ENCODE measurements at places on chromosomes 6 and 20.
A peak's percentile ranks its signal among the peaks of the same experiment; 100 is the strongest.

- DNase-seq = no peak
These were observed 48.8 kb downstream of the PRL start for GRCh38 chr6:22247916-22248482.

DNA sequence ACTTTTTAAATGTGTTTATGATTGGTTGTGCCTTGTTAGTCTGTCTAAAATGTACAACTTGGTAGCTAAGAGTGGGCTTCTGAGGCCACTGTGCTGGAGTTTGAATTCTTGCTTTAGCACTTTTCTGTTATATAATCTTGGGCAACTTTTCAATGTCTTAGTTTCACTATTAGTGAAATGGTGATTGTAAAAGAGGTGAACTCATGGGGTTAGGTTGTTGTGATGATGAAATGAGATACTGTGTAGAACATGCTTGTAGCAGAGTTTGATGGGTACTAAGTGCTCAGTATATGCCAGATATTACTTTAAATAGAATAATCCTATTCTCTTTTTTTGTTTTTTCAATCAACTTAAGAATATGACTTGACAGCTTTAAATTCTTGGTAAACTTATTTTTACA is 624.7 kb downstream of the CD109 start:
- no peak for DNase-seq

GRCh38 chr6:37232430-37233017 is 25.0 kb upstream of the TBC1D22B start:
- no peak for DNase-seq

- no peak for DNase-seq
These were observed 62.0 kb downstream of the PPP1R14C start for GRCh38 chr6:150204705-150205472.

DNA sequence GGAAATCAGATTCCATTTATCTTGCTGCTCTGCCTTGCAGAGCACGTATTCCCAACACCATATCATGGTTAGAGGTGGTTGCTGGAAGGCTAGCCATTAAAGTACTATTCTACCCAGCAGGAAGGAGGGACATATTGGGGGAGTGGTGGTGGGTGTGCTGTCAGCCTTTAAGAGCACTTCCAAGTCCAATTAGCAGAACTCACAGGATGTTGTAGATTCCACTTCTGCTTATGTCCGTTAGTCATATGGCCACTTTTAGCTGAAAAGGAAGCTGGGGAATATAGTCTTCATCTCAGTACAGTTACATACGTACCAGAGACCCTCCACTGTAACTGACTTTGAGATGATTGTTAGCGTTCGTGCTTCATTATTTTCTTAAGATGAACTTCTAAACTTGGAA is 94.4 kb downstream of the SAMD3 start:
- no peak for DNase-seq

DNA sequence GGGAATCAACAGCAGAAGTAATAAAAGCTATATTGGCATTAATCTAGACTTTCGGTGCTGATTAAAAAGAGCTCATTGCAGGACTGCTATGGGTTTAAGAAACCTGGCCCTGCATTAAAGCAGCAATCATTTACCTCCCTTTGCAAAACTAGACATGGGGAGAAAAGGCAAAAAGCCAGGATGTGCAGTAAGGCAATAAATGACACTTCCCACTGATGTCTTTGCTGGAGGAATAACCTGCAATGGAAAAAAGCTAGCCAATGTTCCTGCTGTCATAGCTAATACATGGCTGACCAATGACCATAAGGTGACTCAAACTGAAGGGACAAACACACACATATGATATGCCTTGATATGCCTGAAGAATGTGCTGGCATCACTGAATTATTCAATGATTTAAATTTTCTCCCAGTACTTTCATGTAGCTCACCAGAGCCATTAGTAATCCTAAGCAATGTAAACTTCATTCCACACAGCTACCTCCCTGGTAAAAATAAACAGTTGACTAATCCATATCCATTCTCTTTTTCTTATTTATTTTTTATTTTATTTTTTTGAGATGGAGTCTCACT is 8.7 kb downstream of the DNAAF9 start:
- peak; percentile 63 for DNase-seq

GRCh38 chr6:72403413-72403812 is 218.5 kb upstream of the KCNQ5 start:
- DNase-seq = no peak

- no peak for DNase-seq
These were observed 32.8 kb upstream of the SMIM8 start for GRCh38 chr6:87289571-87289970.

GRCh38 chr6:74971633-74972032 is 234.2 kb downstream of the COL12A1 start:
- DNase-seq = no peak

GRCh38 chr6:166419286-166419685 is 36.5 kb upstream of the MPC1 start:
- DNase-seq = no peak

DNA sequence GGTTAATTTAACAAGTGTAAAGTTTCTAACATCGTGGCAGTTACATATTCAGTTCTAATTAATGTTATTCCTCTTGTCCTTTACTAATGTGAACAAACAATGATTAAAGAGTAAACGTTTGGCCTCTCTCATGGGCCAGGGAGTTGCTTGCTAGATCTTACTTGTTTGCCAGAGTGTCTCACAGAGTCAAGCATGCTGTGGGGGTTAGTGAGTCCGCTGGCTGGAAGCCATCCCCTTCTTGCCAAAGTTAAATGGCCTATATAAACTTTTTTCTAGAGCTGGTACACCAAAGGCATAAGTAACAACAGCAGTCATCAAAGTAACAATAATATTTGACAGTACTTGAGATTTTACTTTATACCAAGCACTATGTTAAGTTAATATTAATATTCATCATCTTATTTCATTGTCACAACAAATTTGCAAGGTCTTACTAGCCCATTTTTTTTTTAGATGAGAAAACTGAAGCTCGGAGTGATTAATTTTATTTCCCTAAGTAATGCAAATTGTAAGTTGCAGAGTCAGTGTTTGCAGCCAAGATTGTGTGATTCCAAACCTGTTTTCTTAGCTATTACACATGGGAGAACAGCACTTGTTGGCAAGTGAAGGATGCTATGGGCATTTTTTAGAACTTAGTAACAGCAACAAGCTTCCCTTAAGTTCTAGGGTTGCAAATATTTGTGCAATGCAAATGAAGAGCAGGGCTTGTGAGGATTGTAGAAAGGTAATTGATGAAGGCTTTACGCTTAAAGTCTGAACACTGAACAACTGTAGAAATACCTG is 224.5 kb downstream of the RFPL4B start:
- DNase-seq = peak; percentile 3

DNA sequence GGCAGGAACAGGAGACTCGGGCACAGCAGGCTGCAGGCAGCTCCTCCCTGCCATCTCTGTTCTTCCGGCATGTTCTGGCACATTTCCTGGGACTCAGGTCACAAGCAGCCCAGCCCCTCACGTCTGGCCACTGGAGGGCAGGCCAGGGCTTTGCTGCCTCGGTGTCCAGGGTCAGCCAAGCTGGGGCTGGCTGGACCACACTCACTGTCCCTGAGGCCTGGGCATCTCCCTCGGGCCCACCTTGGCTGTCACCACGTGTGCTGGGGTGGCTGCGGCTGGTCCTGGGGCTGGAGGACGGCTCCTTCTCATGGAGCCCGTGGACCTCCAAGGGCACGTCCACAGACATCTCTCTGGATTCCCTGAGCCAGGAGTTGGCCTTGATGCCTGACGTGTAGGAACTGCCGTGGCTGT is 18.5 kb downstream of the FRMD1 start:
- peak; percentile 58 for DNase-seq

DNA sequence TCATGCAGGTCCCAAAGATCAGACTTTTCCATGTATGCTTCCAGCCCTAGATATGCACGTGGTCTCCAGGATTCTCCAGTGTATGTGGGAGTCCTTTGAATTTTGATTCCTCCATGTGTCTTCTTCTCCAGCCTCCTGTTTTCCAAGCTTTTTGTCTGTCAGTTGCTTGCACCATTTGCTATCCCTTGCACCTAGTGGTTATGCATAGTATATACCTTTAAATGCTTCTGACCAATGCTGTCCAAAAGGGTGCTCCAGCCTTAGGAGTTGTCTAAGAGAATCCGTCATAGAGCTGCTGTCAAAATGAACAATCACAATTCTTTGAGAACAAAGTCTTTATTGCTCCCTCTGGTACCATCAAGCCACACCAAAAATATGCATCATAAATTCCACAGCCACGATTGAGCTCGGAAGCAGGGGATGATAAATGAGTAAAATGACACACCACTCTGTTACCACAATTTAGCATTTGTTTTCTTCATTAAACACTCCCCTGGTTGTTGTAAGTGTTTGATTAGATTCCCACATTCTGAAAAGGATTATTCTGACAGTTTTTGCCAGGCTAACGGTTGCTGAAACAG is 706.2 kb upstream of the GJE1 start:
- DNase-seq = no peak

All from hepatic stellate cell (primary cell).